ENCODE measurements at places on chromosomes 4 and X.

- no peak for DNase-seq
These were observed 459.7 kb downstream of the IL15 start for GRCh38 chr4:142095886-142096605.

DNA sequence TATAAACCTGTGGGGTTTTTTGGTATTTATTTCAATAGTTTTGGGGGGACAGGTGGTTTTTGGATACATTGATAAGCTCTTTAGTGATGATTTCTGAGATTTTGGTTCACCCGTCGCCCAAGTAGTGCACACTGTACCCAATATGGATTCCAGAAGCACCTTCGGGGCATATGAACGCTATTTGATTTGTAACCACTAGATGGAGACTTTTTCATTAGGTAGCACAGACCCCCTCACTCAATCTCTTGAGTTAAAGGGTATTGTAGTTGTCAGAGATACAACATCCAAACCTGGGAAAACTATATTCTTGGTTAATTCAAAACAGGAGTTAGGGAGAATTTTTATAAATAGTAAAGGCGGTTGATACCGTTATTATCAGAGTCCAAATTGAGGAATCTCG lies 79.8 kb downstream of the SPANXN3 start:
- DNase-seq, result no peak

DNA sequence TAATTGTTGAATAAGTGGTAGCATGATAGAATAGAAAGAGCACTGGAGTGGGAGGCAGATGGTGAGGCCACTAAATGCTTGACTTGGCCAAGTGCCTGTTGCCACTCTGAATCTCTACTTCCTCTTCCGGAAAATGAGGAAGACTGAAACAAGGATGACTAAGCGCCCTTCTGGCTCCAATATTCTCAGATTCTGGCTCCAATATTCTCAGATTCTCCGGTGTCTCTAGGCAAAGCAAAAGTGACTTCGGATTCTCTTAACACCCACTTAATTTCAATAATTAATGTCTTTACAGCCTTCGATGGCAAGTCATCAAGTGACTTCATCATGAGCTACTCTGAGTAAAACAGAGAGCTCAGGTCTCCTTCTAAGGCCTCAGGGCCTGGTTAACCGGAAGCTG lies 402.2 kb upstream of the FGF13 start:
- DNase-seq, result no peak

DNA sequence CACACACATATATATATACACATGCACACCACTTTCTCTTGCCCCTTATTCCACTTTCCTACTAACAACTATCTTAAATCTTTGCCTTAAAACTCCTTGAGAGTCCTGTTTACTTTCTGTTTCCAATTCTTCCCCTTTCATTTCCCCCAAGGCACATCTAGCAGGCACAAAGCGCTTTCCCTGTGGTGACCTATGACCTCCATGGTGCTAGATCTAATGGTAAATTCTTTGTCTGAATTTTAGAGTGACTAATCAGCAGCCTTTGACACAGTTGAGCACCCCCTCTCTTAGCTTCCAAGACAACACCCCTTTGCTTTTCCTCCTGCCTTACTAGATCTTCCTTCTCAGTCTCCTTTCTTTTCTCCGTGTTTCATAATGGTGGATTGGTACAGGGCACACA lies 236.4 kb upstream of the TTC29 start:
- DNase-seq, result no peak

GRCh38 chr4:82043809-82044137 lies 330.0 kb downstream of the HNRNPD start:
- DNase-seq, result no peak

- DNase-seq, result no peak
These were observed 137.4 kb downstream of the SLC4A4 start for GRCh38 chr4:71476240-71476639.

DNA sequence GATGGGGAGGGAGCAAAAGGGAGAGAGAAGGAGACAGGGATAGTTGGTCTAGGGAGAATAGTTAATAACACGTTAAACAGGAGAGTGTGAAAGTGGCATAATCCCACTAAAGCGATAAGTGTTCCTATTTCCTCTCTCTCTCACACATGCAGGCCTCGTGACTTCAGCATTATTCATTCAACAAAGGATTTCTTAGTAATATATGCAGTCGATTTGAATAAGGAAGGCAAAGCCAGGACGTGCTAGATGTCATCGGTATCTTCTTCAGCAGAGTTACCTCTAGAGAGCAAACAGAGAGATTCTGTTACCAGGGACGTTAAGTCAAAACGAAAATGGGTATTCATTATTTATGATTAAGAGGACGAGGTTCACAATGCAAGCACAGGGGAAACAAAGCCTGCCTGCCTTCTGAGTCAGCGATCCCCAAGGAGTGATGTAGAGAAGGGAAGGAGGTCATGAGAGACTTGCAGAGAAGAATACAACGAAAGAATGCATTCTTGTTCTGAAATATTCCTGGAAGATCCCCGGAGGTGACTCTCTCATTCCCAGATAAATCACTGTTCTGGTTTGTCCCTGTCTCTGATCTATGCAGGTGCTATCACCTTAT lies 1048.4 kb downstream of the NLGN4X start:
- no peak for DNase-seq

DNA sequence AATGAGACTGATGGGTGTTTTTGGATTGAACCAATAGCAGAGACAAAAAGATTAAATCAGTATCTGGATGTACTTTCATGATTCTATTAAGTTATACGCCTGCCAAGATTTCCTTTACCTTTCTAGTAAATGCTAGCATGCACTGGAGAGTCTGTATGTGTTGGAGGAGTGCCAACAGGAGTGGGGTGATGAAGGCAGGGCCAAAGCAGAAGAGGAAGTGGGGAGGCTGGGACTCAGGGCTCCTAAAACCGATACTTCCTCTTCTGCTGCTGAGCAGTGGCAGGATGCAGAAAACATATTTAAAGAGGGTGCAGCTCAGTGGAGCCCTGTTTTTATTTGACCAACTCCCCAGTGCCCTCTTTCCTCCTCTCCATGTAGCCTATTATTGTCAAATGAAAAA lies 5.6 kb downstream of the CYSLTR1 start:
- DNase-seq, result no peak

DNA sequence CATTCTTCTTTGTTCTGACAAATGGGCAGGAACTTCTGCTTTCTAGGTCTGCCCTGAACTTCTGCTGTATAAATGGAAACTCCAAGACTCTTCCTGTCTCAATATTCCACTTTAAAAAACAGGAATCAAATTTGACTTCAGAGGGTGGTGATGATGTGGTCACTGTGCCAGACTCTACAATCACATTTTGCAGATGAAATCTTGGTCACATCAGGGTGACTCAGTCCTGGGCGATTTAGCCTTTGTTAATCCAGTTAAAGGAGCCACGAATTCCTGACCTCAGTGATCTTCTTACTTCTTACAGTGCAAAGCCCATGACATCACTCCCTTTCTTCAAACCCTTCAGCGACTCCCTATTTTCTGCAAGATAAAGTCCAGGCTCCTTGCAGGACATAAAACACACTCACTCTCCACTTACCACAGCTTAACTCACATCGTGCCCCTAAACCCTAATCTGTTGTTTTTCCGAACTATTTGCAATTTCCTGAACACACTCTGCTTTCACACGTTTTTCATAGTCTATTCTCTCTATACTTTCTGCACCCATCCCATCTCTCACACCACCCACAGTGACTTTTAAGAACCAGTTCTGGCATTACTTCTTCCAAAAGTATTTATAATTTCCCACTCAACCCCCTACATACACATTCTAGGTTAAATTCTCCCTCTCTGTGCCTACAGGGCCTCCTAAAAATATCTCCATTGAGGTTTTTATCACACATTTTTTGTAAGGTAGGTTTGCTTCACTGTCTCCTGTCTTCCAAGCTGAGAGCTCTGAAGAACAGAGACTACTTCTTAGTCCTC lies 11.1 kb downstream of the GASK1B start:
- DNase-seq, result no peak

DNA sequence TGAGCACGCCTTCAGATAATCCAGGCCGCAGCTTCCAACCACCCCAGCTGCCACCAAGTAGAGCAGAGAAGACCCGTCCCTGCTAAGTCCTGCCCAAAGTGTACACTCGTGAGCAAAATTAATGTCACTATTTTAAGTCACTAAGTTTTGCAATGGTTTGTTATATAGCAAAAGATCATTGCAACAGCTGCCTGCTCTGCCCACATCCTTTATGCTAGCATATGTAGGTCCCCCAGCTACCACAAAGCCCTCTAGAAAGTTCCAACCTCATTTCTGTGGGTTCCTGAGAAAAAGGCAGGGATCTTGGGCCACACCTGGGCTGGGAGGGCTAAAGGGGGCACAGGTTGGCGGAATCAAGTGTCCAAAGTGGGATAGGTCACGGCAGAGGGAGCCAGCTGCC lies 346.9 kb downstream of the BCOR start:
- no peak for DNase-seq

- no peak for DNase-seq
These were observed 98.5 kb downstream of the FRAS1 start for GRCh38 chr4:78155616-78156105.

DNA sequence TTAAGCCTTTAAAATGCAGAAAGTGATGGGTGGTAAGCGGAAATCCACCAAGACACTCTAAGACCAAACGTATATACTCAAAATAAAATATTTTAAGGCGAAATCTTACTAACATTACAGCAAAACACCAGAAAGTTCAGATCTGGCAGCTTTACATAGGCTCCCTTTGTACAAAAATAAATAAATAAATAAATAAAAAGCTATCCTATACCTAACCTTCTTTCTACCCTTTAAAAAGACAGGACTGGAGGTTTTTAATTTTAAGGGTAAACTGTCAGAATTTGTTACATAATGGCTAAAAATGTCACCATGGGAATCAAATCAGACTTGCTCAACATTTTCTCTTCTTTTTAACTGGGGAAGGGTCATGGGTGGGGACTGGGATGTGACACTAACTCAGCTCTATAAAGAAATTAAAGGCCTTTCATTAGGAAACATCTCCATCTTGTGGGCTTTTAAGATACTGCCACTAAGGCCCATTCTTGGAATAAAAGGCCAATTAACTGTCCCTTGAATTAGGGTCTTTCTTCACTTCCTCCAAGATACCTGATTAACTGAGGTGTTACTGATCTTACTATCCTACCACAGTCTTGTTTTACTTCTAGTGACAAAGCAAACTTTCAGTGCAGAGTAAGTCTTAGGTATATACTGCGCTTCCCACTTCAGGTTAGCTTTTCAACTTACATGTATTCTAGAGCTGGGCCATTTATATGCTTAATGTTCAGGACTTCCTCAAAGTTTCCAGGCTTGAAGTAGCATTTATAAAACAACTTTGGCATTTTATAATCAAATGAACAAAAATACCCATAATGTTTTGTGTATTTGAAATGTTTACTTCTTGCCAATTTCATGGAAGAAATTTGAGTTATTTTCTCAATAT lies 13.3 kb downstream of the HNRNPD start:
- DNase-seq, result no peak

GRCh38 chr4:185318679-185319078 lies 77.0 kb downstream of the LRP2BP start:
- DNase-seq, result no peak

DNA sequence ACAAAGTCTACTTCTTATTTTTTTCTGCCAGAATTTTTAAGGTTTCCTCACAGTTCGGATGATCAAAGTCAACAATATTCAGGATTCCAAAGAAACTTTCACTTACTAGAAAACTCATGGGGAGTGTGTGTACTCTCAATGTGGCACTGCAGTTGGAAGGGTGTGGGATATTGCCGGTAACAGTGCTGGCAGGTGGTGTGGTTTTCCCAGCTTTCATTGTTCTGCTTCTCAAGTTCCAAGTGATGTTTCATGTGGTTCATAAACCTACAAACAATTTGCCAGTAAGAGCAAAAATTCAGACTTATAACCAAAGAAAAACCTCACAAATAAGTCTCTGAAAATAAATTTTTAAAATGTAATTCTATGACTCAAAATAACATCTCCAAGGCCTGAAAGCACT lies 39.8 kb downstream of the ZNF280C start:
- no peak for DNase-seq

DNA sequence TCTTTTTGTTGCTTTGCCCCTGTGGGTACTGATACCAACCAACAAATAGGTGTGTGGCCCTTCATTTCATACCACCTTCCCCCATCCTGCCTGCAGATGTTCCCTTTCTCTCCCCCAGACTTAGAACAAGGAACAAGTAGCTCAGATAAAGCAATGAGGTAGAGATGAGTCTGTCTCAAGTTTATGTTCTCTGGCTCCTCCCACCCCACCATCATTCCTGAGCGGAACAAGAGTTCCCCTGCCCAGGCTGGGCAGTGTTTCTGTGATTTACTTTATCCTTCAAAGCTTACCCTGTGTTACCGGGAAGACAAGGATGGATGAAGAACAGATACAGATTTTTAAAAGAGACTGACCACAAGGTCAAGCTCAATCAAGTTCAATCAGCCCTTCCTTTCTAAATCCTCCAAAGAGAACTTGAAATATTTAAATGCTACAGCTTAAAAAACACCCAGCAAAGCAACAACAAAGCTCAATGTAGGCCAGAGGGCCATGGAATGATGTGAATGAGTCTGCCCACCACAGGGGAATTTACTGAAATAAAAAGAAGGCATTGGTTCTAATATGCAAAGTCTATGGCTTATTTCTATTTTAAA lies 80.1 kb upstream of the UCP1 start:
- no peak for DNase-seq

DNA sequence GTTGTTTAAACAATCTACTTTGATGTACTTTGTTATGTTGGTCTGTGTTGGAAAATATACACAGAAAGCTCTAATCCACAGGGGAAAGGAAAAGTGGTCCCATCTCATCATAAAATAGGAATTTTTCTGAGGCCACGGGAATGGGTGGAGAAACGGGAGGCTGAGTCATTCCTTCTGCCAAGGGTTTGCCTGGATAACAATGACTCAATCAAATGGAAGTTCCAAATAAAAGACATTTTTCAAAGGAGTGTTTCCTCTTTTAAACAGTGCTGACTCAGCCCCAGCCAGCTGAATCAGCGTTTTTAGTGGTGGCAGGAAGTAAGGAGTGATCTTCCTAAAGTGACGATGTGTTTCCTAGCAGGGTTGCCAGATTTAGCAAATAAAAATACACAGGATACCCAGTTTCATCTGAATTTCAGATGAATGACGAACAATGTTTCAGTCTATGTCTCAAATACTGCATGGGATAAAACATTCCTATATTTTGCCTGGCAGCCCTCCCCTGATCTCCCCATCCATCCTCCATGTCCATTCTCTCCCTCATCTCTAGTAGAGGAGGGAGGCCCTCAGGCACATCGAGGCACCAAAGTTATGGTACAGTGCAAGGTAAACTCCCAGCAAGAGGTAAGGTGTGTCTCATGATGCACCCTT lies 345.4 kb upstream of the GATB start:
- no peak for DNase-seq

- no peak for DNase-seq
These were observed 1862.5 kb upstream of the TENM3 start for GRCh38 chr4:180380733-180381132.

DNA sequence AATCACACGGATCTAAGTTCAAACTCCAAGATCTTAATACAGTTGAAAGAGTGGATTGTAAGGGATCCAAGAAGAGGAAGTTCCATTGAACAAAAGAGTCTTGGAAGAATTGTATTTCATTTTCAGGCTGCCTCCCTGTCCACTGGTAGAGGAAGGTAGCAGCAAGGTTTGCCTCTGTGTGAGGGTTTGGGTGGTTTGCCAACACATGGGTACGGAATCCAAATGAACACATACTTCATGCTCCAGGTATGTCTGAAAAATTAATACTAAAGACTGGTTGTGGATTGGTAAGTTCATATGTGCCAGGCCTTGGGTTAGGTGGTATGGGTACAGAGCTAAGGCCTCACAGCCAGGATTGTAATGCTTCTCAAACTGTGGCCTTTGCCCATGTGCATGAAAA lies 523.6 kb upstream of the BOD1L1 start:
- no peak for DNase-seq

All from stimulated activated CD8-positive, alpha-beta memory T cell treated with anti-CD3 and anti-CD28 coated beads, Interleukin-4, amount 100 ng/mL, for 48 hours (primary cell).